ENCODE measurements at places on chromosomes 2 and 18. TPM values are rescaled to one million over a fixed set of nuclear protein-coding genes. Genes with fewer than 3 reads are reported as not detected.

GRCh38 chr2:107569496-107569895, 257.2 kb upstream of the RGPD4 start:
- DNase-seq = no peak

The REG3A gene
- not detected for total RNA-seq

GRCh38 chr2:216015722-216016464, 2.5 kb upstream of the MREG start:
- DNase-seq = no peak

DNA sequence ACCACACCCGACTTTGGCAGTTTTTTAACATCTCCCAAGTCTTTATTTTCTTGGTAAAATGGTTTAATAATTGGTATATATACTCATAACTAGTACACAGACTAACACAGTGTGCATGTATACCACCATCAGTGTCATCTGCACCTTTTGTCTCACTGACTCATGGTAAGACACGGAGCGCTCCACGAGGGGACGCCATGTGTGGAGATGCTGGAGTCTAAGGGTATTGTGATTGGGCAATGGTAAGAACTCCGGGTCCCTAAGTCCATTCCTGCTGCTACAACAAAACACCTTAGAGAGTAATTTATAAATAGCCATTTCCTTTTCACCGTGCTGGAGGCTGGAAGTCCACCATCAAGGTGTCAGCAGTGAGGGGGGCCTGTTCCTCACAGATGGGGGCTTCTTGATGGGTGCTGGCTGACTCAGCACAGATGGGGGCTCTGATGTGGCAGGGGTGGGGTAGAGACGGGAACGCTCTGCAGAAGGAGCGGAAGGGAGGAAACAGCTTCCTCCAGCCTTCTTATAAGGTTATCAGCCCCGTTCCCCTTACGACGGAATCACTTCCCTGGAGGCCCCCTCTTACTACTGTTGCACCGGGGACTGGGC, 42.0 kb upstream of the EDAR start:
- no peak for DNase-seq

DNA sequence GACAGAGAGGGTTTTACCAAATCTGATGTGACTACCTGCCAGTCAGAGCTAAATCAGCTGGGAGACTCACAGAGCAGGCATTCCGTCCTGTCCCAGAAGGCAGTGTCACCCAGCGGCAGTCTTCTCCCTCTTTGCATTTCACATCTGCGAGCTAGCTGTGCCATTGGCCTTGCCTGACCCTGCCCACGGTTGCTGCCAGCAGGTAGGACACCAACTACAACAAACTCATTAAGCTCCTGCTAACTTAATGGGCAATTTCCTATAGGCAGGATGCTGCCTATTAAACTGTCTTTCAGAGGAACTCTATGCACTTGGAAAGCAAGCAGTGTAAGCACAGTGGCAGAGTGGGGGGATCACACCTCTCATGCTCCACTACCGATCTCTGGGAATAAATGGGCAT, 116.4 kb upstream of the CAPN13 start:
- no peak for DNase-seq

DNA sequence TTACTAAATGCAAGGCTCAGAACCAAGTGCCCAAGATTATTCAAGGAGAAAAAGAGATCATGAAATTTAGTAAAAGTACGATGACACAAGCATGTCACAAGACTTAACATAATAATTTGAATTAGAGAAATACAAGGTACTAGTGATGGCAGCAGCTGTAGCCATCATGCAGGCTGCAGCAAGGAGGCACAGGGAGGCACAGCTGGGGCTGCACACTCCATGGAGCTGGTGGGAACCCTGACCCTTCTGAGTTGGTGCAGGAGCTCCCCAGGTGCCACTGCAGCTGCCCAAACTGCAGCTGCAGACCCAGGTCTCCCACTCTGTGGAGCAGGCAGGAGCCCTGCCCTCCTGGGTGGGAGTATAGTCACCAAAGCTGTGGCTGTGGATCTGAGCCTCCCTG, 46.0 kb downstream of the COL3A1 start:
- DNase-seq = no peak

DNA sequence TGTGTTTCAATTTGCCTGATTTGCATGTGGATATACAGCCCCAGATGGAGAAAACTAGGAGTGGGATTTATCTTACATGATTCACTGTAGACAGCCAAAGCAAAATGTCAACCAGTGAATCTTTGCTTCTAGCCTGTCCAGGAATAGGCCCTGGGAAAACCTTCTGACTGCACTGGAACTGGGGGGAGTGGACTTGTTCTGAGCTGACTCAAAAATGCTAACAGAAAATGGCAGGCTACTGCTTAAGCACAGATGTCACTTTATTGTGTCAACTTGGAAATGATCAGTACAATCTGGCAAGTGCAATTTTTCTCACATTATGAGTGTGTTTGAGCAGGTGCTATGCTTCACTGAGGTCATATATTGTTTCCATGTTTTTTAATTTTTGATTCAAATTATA, 593.7 kb downstream of the NRXN1 start:
- no peak for DNase-seq

DNA sequence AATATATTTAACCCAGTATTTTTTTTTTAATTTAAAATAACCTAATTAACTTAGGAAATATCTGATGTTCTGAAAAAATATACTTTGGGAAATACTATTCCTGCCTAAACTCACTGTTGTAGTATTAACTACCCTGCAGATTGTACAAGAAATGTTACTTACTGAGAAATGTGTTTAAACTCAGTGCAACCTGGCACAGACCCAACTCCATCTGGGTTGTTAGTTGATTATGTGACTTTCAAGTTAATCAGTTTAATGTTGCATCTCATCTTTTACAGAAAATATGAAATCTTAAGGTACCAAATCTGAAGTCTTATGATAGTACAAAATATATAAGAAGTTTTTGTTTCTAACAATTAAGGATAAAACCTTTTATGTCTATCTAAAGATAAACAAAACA, 27.3 kb downstream of the VAPA start:
- no peak for DNase-seq

The PAX8 gene
- 6.4 TPM for total RNA-seq

GRCh38 chr2:196389670-196390069, 218.3 kb upstream of the STK17B start:
- no peak for DNase-seq

DNA sequence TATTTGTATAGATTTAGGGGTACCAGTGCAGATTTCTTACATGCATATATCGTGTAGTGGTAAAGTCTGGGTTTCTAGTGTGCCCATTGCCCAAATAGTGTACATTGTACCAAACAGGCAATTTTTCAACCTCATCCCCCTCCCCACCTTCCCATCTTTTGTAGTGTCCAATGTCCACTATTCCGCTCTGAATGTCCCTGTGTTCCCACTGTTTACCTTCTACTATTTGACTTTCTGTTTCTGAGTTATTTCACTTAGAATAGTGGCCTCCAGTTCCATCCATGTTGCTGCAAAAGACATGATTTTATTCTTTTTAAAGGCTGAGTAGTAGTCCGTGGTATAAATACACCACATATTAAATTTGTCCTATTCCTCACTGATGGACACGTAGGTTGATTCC, 132.9 kb downstream of the FTCDNL1 start:
- DNase-seq = no peak

The DSEL gene
- total RNA-seq = 2.5 TPM

DNA sequence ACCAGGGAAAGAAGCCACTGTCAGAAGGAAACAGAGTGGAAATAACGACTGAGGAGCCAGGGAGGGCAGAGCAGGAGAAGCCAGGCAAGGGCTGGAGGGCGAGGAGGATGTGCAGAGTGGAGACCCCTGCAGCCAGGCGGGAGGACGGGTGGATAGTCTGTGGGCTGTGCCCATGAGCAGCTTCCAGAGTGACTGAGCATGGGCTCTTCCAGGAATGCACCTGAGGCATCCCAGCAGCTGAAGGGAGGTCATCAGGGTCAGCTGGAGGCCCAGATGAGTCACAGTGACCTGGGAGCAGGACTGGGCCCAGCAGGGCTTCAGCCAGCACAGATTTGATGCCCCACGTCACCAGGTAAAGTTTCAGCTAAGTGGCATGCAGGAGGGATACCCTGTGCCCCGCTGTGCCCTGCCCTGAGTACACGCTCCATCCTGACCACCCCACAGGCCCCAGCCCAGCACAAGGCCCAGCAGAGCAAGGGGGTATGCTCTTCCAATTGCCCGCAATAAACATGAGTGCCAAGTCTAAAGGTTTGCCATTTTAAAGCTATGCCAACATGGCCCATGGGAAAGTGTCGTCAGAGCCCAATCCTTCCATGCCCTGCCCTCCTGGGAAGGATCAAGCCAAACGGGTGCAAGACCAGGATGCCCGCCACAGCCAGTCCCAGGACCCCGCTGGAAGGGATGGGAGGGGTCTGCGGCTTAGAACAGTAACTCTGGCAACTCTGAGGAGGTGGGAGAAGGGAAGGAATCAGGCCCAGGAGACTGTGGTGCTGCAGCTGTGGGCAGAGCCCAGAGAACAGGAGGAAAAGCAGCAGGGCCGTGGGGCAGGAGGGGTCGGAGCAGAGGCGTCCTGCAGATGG, 85.7 kb downstream of the SEPTIN10 start:
- no peak for DNase-seq

DNA sequence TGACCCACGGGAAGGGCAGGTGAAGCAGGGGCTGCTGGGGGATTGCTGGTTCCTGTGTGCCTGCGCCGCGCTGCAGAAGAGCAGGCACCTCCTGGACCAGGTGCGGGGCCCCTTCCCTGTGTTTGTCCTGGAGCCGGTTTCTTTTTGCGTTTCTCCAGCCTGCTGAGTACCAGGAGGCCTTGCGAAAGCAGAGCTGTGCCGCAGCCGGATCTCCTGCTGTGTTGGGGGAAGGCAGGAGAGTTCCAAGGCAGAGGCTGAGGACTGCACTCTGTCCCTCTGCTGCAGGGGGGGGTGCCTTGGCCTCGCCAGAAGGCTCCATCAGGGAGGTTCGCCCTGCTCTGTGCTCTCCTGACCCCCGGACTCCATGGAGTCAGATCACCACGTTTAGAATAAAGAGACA, 2.8 kb downstream of the CAPN10 start:
- no peak for DNase-seq

GRCh38 chr2:236631281-236631855, 61.7 kb downstream of the ACKR3 start:
- DNase-seq = no peak

DNA sequence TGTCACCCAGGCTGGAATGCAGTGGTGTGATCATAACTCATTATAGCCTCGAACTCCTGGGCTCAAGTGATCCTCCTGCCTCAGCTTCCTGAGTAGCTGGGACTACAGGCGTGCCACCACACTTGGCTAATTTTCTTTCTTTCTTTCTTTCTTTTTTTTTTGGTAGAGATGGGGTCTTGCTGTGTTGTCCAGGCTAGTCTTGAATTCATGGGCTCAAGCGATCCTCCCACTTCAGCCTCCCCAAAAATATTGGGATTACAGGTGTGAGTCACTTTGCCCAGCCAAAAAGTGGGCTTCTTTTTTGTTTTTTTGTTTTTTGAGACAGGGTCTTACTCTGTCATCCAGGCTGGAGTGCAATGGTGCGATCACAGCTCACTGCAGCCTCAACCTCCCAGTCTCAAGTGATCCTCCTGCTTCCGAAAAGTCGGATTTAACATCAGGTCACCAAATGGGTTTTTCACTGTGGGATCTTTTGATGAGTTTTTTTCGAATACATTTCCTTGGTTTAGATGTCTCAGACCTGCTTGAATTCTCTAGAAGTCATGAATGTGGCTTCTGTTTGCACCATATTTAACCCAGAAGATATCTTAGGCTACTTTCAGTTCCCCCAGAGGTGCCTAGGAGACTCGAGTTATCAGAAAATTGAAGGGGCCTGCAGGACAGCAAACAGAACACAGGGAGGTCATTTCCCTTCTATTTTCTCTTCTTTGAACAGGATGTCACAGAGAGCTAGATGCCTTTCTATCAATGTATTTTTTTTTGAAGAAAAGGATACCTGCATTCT, 8.9 kb downstream of the RAB31 start:
- DNase-seq = no peak

- no peak for DNase-seq
Measured at GRCh38 chr2:241132538-241133435, 16.5 kb downstream of the PASK start.

- DNase-seq = no peak
Measured at GRCh38 chr2:74502147-74502719, 2.8 kb upstream of the LBX2 start.

DNA sequence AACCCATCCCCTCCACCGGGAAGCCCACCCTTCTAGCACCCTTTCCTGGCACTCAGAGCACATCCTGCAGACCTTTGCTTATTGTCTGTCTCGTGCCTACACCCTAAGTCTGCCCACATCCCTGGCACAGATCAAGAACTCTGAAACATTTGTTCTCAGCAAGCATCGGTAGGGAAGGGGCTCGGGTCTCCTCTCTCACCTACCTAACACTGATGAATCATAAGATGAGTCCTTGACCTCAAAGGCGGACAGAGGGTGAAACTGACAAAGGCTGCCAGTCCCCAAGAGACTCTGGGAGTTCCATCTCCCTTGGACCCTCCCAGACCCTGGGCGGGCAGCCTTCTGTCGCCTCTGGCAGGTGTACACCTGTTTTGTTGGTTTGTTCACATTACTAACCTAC, 9.3 kb downstream of the MAL start:
- peak; percentile 60 for DNase-seq

DNA sequence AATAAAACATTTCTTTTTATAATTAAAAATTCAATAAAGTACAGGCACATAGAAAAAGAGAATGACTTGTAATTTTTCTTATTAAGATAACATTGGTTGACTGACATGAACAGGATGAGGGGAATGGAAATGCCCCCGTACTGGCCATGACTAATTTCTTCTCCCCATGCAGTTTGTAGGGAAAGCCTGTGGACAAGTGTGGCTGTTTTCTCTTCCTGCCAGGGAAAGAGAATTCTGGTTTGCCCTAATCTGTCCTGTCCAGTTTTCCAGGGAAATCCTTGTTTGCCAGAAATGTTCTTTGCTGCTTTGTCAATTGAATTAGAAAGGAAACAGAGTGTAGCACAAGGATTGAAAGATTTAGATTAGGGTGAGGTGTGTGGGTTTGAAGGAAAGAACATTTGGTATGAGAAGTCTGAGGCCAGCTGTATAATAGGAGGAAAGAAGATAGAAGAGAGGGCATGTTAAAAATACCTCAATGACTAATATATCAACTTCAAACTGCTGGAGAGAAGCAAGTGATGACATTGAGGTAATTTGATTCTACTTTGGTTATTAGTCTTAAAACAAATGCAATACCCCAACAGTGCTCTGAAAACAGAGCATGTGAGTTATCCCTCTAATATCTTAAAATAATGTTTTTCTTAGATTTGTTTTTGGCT, 593.9 kb upstream of the ZNF804A start:
- DNase-seq = no peak

DNA sequence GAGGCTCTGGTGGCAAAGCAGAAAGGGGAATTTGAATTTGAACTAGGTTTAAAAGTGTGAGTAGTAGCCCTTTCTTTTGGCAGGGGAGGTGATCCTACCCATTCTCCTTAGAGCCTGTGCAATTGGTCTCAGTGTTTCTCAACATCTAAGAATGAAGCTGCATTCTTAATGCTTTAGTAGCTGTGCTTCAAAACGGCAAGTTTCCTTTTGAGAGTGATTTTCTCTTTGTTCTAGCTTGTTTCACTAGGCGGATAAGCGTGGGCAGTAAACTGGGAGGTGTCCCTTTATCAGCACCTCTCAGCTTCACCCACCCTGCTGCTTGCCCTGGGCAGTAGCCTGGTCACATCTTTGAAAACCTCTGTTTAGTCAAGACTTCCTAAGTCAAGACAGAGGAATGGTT, 6.7 kb downstream of the CRIM1 start:
- DNase-seq = peak; percentile 77

The MOGAT1 gene
- 0.35 TPM for total RNA-seq

The ASPRV1 gene
- total RNA-seq = 0.30 TPM

- DNase-seq = peak; percentile 35
Measured at GRCh38 chr2:41892476-41892875, 155.3 kb upstream of the PKDCC start.

GRCh38 chr2:59458800-59459199, 1094.7 kb downstream of the BCL11A start:
- no peak for DNase-seq

All from PC-9 (cell line).